Suppressor macrophage treated with lipopolysaccharide for 4 hours (primary cell): ENCODE measurements at places on chromosomes 13 and 19.

- peak; percentile 84 for DNase-seq
These were observed at the start of gene CA11 for GRCh38 chr19:48646001-48646721. Gene CA11, minus strand, starts transcription at chr19:48646187. Its CDS starts 555 bp downstream, at chr19:48645632.

DNA sequence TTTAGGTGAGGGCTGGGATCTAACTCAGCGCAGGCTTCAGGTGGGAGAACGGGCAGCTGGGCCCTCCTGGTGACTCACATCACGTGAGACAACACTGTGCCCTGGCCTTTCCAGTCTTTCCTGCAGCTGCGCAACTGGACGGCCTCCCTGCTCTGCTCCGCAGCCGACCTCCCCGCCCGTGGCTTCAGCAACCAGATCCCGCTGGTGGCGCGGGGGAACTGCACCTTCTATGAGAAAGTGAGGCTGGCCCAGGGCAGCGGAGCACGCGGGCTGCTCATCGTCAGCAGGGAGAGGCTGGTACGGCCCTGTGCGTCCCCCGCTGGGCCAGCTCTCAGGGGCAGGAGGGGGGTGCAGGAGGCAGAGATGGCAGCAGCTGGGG is 8.8 kb downstream of the SPPL2B start:
- no peak for DNase-seq

- DNase-seq = peak; percentile 72
These were observed 41.9 kb downstream of the CARS2 start for GRCh38 chr13:110664041-110664440.

DNA sequence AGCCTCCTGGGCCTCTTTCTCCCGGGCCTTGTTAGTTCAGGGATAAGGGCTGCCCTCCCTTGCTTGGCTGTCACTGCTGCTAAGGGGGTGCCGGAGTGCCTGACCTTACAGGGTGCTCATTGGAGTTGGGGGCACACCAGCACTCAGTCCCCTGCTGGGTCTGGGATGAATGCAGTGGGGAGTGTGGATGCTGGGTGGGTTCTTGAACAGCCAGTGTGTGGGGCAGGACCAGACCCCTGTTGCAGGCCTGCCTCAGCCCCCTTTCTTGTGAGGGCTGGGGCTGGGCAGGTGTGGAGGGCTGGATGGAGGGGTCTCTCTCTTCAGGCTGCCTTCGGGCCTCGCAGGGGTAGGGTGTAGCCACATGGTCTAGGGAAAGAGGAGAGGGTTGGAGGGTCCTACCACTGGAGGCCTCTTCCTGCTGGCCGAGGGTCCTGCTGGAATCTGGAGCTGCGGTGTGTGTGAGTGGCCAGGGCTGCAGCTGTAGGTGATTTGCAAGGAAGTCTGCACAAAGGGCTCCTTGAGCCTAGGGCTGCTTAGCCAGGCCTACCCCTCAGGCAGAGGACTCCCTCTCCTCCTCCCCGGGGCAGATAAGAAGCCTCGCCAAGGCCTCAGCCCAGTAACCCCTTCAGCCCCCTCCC is 3.2 kb downstream of the CEBPA start:
- no peak for DNase-seq

DNA sequence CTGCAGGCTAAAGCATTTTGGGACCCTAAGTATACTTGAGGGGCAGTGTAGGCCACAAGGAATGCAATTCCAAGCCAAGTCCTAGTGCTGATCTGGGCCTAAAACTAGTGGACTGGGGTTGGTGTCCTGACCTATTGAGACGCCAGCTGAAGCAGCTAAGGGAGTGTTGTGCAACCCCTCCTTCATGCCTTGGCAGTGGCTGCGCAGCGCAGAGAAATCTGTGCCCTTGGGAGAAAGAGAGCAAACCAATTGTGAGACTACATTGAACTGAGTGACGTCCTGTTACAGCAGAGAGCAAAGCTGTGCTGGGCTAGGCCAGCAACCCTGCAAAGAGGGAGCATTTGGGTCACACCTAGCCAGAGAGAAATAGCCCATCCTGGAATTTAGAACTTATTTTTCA is 2715.0 kb upstream of the PCDH20 start:
- no peak for DNase-seq

GRCh38 chr19:51708811-51709210 is 15.0 kb downstream of the HAS1 start:
- DNase-seq = no peak

- no peak for DNase-seq
These were observed 15.2 kb downstream of the IER2 start for GRCh38 chr19:13165162-13165997.

GRCh38 chr19:11699931-11700794 is 38.6 kb downstream of the ZNF823 start:
- DNase-seq = peak; percentile 60

- no peak for DNase-seq
These were observed 18.6 kb upstream of the ADPRHL1 start for GRCh38 chr13:113471844-113472243.
